ENCODE measurements at places on chromosomes 3 and 15.

GRCh38 chr15:80929225-80929624, 60.4 kb downstream of the MESD start:
- DNase-seq, result no peak

DNA sequence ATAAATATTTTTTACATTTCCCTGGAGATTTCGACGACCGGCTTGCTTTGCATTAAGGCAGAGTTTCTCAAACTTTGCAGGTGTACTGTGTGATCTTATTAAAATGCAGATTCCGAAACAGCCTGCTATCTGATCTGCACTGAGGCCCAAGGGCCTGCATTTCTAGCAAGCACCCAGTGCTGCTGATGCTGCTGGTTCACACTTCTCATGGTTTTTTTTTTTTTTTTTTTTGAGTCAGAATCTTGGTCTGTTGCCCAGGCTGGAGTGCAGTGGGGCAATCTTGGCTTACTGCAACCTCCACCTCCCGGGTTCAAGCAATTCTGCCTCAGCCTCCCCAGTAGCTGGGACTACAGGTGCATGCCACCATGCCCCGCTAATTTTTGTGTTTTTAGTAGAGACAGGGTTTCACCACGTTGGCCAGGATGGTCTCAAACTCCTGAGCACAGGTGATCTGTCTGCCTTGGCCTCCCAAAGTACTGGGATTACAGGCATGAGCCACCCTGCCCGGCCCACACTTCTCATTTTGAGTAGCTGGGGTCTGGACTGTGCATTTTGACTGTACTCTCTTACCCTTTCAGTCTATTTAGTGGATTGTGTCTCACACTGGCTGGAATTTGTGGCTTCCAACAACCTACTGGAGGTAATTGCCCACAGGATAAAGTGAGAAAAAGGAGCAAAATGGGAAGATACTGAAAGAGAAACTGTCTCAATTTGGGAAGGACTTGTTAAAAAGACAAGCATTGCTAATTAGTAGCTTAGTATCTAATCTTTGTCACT, 94.1 kb downstream of the ITPR1 start:
- DNase-seq, result no peak

DNA sequence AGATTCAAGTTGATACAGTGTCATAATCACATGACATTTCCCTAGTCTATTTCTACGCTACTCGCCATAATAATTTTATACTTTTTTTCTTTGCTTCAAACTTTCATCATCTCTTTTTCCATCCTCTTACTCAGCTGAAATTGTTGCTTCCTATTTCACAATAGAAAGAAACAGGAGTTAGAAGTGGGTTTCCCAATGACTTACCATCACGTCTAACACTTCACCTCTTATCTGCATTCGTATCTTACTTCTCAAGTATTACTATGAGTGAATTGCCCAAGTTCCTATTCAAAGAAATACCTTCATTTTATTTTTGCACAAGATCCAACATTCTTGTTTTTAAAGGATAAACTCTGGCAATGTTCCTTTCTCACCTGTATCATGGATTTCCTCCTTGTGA, 1539.9 kb downstream of the SI start:
- DNase-seq, result no peak

DNA sequence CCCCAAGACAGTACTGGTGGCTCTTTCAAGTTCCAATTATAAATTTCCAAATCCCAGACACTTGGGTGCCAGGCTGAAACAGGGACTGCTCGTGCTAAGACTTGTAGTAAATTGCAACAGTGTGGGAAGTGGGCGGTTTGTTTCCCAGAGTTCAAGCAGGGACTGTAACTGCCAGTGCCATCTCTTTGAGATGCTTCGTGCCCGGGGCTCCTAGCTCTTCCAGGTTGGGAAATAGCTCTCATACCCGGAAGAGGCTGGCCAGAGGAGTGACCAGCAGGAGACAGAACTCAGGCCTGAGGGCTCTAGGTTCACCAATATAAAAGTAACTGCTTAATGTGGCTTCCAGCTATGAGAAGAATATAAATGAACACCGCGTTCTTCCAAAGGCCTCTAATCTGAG, 54.0 kb upstream of the NEO1 start:
- DNase-seq, result no peak

- no peak for DNase-seq
Measured at GRCh38 chr3:124786511-124787241, 56.4 kb downstream of the UMPS start.

- no peak for DNase-seq
Measured at GRCh38 chr3:33174095-33174494, 44.5 kb downstream of the SUSD5 start.

- DNase-seq, result no peak
Measured at GRCh38 chr3:50484722-50485121, 18.7 kb downstream of the CACNA2D2 start.

DNA sequence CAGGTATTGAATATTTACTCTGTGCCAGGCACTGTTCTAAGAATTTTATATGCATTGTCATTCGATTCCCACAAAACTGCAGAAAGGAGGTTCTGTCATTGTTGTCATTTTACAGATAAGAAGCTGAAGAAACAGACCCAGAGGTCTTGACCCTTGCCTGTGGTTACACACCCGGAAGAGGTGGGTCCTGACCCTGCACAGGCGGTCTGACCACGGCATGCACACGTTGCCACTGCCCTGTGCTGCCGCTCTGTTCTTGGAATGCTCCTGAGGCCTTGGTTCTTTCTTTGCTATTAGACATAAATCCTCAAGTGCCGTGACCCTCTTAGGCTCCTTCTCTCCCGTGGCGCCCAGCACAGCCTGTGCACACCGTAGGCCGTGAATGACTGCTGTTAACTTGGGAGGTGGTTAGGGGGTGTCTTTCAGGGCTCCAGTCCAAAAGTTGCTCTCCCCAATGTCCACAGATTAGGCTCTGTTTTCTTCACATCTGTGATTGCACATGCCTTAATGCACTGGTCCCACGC, 74.1 kb upstream of the PLXNA1 start:
- no peak for DNase-seq

DNA sequence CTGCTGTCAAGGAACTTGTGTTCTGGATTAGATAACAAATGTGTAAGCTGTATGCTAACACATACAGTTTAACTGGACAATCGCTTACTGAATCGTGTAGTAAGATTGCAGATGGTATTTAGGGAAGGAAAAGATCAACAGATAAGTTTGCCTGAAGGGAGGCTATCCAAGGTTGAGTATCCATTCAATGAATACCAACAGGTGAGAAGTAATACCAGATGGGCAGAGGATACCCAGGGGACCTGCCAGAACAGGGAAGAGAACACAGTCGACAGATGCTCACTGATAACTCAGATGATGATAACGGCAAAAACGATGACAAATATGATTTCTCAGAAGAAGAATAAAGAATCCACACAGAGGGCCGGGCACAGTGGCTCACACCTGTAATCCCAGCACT, 3.2 kb upstream of the UACA start:
- no peak for DNase-seq

- DNase-seq, result peak; percentile 82
Measured at GRCh38 chr3:184250167-184250828, 826 bp downstream of the EEF1AKMT4 start.

DNA sequence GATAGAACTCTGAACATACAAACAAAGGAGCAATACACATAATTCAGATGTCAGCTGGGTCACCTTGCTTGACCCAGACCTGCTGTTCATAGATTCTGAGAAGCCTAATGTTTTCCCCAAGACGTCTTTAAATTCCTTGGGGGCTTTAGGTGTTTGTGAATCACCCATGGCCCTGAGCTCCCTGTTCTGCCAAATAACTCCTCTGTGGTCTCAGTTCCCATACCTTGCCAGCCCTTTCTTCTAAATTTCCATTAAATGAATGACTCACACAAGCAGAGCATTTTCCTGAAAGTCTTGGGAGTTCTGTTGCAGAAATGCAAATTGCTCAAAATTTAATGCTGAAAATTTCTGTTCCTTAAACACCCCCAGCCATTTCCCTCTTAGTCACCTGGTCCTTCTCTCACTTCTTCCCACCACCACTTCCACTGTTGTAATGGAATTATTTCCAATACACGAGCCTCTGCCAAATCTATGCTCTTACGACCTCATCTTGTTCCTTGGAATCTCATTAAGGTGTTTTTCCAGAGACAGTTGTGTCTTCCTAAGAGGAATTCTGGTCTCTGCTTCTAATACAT, 33.4 kb upstream of the PSMD6 start:
- DNase-seq, result no peak

GRCh38 chr15:77783636-77784035, 150.9 kb upstream of the LINGO1 start:
- DNase-seq, result no peak

DNA sequence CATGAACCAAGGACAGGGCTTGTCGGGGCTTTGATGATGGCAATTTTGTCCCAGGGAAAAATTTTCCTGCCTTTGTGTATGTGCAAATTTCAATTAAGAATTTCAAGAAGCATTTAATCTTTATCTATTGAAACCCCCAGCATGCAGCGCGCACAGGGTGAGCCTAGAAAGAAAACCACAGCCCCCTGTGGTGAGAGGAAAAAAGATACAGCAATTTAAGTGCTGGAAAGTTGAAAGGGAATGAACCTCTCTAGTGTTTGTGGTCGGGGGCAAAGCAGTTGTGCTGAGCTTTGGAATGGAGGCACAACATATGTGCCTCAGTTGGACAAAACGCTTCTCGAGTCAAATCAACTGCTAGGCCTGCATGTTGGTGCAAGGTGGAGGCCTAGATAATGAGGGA, 111.8 kb upstream of the C15orf61 start:
- DNase-seq, result no peak

Measured in stimulated activated CD4-positive, alpha-beta T cell treated with anti-CD3 and anti-CD28 coated beads, Interleukin-1b, Interleukin-23, amount 100 ng/mL, for 4 hours (primary cell).